ENCODE measurements at places on chromosomes 1 and 21.

DNA sequence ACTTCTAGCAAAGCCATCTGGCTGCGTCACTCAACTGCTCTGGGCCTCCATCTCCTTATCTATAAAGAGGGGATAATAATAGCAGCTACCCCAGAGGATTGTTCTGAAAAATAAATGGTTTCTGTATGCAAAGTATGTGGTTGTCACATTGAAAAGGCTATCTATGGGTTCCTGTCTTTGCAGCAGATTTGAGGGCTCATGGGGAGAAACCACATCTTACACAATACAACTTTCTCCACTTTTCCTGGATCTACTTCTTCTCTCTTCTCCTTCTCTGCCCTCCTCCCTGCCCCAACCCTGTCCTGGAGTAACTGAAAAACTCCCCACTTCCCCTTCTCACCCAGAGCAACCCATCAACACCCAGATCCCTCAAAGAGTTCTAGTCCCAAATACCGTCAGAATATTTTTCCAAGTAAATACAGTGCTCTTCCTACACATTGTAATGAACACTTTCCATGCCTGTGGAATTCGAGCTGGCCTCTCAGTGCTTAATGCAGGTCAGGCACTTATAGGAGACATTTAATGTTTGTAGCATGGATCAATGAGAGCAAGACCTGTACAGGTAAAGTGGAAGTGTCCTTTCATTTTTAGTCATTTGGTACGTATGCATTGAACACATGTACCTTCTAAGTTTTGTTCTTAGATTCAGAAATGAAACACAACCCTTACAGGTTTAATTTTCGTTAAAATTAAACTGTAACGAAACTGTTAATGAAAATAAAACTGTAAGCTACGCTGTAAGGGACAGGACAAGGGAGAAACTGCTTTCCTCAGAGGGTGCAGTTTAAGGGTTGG, 131.9 kb downstream of the AK5 start:
- DNase-seq = no peak

DNA sequence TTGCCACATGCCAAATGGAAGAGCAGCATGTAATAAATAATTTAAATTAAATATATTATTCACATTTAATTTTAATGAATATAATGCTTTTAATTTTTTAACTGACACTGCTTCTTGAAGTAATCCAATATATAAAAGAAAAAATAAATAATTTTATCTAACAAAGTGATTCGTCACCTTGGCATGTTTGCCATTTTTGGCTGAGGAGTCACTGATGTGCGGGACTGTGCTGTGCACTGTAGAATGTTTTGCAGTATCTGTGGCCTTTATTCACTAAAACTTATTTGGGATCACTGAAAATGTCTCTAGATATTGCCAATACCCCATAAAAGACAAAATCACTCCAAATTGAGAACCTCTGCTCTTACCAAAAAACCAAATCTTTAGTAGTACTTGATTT, 807.8 kb downstream of the BRINP3 start:
- DNase-seq = no peak

DNA sequence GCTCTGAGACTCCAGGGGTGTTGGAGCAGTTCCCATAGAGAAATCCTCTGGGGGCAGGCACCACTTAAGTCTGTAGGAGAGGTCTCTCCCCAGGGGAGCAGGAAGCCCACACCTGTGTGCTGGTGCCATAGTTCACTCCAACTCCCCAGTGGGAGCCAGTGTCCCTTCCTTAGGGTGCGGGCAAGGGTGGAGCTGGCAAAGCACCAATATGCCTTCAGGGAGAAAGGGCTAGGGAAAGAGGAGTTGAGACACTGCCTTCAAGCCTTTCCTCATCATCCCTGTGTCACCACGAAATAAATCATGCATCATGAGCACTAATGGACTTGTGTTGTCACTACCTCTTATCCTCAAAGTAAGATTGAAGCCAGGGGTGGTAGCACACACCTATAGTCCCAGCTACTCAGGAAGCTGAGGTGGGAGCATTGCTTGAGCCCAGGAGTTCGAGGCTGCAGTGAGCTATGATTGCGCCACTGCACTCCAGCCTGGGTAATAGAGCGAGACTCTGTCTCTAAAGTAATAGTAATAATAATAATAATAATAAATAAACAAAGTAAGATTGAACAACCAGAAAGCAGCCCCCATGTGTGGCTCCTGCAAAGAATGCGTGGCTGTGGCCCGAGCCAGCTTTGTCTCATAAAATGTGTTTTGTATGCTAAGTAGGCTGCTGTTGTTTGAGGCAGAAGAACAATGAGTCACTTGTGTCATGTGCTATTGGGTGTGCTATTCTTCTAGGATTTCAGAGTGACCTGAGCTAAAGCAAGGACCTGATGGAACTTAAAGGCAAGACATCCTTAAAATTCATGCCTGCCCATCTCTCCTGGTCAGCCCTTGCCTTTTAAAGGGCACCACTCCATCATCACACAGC, 6.7 kb upstream of the TIE1 start:
- DNase-seq = no peak

DNA sequence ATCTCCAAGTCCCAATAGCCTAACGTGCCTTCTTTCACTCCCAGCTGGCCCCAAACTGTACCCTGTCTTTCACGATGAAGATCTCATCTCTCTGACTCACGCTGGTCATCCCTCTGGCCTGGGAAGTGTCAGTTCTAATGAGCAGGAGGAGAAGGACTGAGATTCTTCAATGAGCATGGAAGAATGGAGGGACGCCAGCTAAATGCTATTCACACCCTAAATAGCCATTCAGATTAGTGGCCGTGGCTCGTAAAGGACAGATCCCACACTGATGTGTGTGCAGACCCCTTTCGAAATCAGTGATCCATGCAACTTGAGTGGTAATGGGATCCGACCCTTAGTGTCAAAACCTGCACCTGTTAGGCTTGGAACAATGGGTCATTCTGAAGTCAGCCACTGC, 75.9 kb upstream of the SMYD2 start:
- no peak for DNase-seq

DNA sequence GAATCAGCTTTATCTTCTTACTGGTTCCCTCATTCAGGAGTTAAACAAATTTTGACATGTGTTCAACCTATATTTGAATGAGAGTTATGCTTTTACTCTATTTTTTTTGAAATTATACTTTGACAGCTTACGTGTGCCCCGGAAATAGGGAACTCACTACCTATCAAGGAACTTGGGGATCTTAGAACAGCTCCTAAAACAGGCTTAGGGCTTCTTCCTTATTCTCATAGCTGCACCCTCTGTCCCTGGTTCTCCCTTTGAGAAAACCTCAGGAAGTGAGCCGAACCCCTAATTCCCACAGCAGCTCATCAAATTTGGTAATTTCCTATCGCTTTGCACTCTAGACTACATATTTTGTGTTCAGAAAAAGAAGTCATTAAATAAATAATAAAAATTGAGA, 81.2 kb upstream of the RUNX3 start:
- no peak for DNase-seq
